ENCODE measurements at places on chromosomes 11 and 22.
A peak's percentile ranks its signal among the peaks of the same experiment; 100 is the strongest.

DNA sequence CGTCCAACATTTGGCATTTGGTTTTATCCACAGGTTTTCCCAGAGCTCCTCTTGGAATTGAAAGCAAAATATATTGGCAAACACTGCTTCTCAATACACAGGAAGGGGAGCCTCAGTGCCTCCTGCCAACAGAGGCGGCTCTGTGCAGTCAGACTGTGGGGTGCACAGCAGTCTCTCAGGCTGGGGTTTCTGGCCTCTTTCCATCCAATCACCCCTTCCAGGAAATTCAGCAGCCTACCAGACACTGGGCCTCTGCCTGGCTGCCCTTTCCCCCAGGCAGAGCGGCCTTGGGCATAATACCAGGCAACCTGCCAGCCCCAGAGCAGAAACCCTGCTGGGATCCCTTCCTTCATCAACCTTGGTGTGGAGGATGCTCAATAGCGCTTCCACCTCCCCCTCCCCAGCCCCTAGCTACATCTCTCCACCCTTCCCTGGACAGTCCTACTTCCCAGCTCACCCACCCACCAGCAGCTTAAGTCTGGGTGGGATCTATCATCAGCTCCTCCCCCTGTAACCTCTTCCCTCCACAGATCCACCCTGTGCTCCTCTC is 17.8 kb upstream of the RAPSN start:
- peak; percentile 61 for DNase-seq

DNA sequence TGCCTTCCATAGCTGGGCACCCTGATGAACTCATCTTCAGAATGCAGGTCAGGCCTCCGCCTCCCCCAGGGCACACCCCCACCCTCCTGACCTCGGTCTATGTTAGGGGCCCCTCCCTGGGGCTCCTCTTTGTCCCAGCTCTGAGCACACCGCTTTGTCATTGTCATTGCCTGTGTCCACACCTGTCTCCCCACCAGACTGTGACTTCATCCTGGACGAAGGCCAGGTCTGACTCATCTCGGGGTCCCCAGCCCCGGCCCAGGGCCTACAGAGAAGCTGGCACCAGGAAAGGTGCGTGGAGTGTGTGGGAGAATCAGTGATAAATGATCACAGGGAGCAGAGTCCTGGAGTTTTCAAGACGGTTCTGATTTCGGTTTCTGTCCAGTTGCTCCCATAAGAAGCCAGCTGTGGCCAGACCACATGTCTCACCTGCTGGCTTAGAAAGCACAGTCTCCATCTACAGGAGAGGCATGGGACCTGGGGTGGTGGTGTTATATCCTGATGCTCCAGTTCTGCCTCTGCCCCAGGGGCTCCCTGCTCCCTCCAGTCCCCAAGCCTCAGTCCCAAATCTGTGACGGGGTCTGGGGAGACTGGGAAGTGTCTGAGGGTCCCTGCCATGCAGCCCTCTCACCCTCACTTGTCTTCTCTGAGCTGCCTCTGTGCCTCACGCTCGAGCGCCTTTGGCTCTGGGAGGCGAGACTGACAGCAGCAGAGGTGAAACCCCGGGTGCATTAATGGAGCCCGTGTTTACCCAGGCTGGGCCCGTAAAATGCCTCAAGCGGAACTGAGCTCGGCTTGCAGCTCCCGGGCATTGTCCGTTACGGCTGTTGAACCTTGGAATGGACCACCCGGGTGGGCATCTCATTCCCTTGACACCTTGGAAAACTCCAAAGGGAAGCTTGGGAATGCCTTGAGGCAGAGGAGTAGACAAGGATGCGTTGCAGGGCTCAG is 85.5 kb upstream of the WNT11 start:
- no peak for DNase-seq

DNA sequence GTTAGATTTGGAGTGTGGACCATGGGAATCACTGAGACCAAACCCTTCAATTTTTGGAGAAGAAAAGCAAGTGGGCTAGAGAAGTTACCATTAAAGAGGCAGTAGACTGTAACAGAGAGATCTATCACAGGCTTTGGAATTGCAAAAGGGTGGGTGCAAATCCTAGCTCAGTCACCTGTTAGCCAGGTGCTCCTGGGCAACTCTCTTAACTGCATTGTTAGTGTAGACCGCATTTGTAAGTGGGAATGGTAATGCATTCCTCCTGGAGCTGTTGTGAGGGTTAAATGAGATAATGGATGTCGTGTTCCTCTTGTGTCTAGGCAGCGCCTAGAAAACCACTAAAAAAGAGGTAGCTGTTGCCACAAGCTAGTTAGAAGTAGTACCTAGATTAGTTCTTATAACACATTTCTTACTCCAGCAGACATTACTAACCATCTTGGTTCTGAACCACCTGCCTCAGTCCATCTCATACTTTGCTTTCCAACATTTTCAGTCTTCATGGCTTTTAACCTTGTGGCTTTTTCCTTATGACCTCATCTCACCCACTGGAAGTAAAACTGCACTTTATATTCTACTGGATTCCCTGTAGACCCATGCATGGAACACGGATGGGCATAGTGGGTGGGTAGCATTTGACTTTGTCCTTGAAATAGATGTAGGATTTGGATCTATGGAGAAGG is 153.0 kb downstream of the HIPK3 start:
- DNase-seq, result no peak

GRCh38 chr11:102226702-102227490 is 90.4 kb upstream of the BIRC3 start:
- DNase-seq, result no peak

GRCh38 chr11:86374586-86374985 is at the start of gene CCDC81:
Gene CCDC81 (plus strand): TSS chr11:86374887. CDS start chr11:86375164, 277 bp downstream.
- no peak for DNase-seq

DNA sequence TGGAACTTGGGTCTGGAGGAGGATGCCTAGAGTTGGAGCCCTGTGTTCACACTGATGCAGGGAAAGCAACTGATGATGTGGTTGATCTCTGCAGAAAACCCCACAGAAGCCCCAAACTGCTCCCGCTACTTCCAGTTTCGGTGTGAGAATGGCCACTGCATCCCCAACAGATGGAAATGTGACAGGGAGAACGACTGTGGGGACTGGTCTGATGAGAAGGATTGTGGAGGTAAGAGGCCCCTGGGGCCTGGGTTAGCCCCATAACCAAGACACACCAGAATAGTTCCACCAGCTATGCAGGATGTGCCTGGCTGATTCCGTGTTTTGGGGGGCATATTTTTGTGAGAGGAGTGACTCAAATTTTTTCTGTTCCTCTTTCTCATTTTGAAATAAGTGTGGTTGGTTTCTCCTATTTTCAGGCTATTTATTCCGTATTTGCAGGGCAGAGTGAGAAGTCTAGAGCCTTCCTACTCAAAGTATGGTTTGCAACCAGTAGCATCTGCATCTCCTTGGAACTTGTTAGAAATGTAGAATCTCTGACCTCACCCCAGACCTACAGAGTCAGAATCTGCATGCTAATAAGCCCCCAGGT is 137.3 kb upstream of the SORL1-AS1 start:
- no peak for DNase-seq

GRCh38 chr11:119699227-119699626 is 29.8 kb downstream of the NECTIN1 start:
- no peak for DNase-seq

- no peak for DNase-seq
Measured at GRCh38 chr11:69293819-69294505, at the start of gene MYEOV. Gene MYEOV (plus strand): TSS chr11:69294155. CDS start chr11:69295355, 1,200 bp downstream.

DNA sequence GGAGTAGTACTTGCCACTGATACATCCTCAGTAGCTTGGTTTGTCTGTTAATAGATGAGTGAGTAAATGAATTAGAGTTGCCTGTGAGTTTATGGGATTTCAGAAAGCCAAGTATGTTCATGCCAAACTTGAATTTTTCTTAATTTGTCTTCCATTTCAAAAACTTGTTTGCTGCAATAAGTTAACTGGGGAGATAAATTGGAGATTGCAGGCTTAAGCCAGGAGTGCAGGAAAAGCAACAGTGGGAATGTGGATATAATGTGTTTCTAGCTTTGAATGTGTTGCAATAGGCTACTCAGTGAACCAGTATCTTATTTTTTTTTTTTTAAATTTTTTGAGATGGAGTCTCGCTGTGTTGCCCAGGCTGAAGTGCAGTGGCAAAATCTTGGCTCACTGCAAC is 8.2 kb downstream of the OSBP2 start:
- no peak for DNase-seq

GRCh38 chr11:7538031-7538430 is 24.2 kb downstream of the PPFIBP2 start:
- DNase-seq, result no peak

Measured in caudate nucleus (tissue), 63 donors.